ENCODE measurements at places on chromosomes 3 and 15.

DNA sequence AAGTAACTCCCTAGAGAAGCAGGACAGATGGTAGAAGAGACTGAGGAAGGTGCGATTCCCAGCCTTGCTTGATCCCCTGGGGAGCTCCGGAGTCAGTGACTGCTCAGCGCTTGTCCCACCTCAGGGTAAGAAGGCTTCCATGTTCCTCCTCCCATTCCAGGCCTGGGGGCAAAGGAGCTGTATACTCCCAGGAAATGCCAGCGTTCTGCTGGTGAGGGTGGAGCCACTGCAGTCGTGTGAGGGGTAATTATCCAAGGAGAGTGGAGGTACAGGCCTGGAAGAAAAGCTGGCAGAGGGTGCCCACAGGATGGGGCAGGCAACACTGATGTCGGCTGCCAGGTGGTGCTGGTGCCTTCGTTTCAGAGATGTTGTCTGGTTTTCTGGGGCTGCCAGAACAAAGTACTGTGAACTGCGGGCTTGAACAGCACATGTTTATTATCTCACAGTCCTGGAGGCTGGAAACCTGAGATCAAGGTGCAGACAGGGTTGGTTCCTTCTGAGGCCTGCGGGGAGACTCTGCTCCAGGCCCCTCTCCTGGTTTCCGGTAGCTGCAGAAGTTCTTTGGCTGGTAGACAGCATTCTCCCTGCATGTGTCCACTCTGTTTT lies 12.1 kb upstream of the APBA2 start:
- no peak for DNase-seq

DNA sequence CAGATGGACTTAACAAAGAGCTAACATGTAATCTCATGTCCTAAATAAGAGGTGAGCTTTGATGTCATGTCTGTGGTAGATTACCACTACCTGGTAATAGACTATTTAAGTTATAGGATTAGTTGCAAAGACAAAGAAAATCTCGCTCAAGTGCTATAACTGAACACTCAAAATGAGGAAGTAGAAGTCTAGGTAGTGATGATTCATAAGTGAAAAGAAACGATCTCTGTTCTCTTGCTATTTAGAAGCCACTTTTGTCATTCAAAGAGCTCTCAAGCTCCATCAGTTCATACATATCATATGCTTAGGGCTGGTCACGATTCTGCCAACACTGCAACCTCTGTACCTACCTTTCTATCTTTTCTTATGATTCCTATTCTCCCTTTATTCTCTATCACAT lies 110.9 kb downstream of the EDEM1 start:
- no peak for DNase-seq

DNA sequence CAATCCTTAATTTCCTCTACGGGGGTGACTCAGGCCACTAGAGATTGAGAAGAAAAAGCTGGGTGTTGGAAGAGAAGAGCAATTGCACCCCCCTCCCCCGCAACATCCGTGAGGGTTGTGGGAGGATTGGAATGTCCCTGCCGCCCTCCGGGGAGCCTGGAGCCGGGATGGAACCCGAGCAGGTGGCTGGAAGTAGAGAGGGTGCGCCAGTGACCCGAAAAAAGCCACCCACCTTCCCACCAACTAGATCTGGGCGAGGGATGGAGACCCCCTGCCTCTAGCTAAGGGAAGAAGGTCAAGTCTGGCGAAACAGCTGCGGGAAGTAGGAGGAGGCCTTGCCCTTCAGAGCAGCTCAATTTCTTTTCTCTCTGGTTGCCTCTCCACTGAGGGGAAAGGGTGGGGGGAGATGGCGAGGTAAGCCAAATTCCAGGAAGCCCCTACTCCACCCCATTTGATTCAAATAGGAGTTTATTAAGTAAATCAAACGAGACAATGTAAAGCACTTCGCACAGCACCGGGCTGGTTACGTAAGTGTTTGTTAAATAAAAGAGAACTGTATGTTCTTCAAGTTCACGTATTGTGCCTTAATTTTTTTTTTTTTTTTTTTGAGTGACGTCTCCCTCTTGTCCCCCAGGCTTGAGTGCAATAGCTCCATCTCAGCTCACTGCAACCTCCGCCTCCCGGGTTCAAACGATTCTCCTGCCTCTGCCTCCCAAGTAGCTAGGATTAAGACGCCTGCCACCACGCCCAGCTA lies 1.1 kb upstream of the WWTR1 start:
- DNase-seq: no peak

DNA sequence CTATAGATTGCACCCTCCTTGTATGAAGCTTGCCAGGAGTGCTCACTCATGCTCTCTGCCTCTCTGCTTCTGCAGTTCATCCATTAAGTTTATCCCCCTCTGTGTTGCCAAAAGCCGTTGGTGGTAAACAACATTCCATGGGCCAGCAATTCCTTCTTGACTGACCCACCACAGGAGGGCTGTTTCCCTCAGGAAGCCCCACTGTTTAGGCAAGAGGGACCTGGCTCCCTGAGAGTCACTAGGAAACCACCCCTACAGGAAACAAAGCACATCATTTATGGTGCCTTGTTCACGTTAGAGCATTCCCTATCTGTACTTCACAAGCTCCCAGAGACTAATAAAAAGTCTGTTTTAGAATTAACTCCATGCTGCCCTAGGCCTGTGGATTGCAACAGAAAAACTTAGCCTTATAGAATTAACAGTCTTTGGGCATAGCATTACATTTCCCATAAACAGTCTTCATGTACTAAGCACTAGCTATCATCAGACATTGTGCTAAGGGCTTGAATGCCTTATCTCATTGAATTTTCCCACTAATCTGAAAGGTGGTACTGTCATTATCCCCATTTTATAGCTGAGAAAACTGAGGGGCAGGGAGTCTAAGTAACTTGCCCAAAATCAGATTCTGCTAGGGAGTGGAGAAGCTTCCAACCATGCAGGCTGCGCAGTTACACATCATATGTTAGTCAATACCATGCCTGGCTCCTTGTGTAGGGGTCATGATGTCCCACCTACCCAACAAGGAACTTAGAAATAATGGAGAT lies 149.9 kb downstream of the SHQ1 start:
- no peak for DNase-seq

DNA sequence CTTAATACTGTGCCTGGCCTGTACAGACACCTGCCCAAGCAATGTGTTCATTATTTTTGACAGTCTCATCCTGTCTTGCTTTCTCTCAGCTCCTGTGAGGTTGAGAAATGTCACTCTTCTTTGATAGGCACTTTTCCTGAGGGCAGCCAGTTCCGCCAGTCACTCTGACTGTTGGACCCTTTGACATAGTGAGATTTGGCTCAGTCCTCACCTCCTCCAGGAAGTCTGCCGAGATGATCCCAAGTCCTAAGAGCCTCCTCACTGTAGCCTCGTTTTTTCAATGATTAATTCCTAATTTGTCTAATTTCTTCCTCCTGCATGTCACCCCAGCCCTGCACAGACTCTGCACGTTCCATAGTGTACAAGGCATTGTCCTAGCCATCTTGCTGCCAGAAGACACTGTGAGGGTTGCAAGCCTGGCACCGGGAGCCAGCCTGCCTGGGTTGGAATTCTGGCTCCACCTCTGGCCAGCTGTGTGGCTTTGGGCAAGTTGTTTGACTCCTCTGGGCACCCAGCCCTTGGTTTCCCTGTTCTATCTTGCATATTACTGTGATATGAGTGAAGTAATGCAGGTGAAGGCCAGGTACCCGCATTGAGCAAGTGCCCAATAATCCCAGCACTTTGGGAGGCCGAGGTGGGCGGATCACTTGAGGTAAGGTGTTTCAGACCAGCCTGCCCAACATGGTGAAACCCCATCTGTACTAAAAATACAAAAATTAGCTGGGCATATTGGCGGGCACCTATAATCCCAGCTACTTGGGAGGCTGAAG lies 24.3 kb downstream of the RPLP1 start:
- no peak for DNase-seq

GRCh38 chr3:151926956-151927355 lies 53.5 kb downstream of the SUCNR1 start:
- no peak for DNase-seq

- DNase-seq: no peak
Observed at GRCh38 chr3:107845380-107846278, 245.2 kb downstream of the CD47 start.

GRCh38 chr3:194150252-194150934 lies 14.4 kb downstream of the HES1 start:
- no peak for DNase-seq

DNA sequence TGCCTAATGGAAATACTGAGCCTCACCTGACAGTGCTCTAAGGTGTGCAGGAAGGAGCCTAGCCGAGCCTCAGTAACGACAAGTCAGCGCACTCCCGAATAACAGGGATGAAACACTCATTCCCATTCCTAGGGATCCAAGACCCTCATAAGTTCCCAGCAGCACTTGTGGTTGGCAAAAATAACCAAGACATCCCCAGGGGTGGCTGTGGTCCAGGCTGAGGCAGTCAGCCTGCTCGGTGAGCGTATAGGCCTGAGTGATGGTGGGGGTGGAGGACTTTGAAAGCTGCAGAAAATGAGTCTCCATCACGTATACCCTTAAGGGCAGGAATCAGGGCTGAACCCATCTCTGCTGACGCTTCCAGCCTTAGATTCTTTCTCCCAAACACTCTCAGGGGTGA lies 120.1 kb downstream of the SMAD6 start:
- no peak for DNase-seq

- DNase-seq: no peak
Observed at GRCh38 chr3:188775412-188775811, 396.4 kb upstream of the TPRG1 start.

DNA sequence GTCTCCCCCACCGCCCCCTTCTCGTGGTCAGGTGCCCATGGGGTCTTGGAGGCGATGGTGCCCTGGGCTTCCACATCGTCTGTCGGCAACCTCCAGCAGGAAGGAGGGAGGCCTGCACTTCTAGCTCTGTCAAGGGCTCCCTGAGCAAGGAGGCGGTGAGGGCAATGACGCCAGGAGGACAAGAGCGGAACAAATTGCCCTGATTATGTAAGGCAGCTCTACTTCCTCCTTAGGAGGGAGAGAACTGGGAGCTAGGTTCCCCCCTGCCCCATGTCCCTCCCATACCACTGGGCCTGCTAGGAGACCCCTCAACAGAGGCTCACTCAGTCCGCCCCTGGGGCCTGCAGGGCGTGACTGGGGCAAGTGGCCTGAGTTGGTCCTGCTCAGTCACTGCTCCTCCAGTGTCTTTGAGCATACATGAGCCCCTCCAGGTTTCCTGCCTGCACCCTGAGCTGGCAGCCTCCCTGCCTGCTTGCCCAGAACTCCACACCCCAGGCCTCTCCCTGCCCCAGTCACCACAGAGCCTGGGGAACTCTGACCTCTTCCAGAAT lies 56.1 kb downstream of the CACNA2D2 start:
- no peak for DNase-seq

DNA sequence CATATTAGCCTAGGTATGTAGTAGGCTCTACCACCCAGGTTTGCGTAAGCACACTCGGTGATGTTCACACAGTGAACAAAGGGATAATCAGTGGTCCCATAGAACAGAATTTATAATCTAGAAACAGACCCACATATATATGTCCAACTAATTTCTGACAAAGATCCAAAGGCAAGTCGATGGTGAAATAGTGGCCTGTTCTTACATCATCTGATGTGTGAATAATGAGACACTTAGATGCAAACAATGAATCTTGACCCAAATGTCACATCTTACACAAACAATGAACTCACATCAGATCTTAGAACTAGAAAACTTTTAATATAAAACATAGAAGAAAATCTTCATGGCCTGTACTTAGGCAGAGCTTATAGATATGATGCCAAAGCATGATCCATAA lies 17.6 kb upstream of the TM2D3 start:
- no peak for DNase-seq

- no peak for DNase-seq
Observed at GRCh38 chr15:79403501-79403900, 28.6 kb upstream of the MINAR1 start.

- DNase-seq: no peak
Observed at GRCh38 chr3:25354071-25354470, 74.0 kb upstream of the RARB start.

GRCh38 chr3:126986001-126986400 lies 3.1 kb downstream of the PLXNA1 start:
- no peak for DNase-seq

GRCh38 chr15:51077221-51078153 lies 17.2 kb downstream of the TNFAIP8L3 start:
- peak; percentile 39 for DNase-seq

GRCh38 chr3:105813710-105814109 lies 55.1 kb downstream of the CBLB start:
- DNase-seq: no peak

DNA sequence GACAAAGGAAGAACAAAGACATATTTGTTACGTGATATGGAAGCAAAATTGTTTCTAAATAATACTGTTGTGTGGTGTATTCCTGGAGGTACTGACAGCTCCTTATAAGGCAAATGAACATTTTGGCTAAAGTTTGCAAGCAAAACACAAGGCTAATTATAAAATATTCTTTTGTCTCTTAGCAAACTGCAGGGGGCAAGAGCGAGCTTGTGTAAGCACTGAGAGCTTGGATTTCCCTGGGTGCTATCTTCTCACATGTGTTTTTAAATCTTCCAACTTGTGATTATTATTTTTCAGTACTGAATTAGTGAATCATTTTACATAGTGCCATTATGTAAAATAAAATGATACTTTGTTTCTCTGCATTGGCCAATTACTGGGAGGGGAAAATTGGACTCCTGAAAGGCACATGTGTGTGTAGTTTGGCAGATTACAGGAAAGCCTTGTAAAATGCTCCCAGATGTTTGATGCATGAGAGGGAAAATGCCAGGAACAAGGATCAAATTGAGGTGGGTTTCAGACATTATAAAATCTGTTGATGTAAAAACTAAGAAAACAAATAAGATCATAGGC lies 611.5 kb downstream of the AGBL1 start:
- no peak for DNase-seq

DNA sequence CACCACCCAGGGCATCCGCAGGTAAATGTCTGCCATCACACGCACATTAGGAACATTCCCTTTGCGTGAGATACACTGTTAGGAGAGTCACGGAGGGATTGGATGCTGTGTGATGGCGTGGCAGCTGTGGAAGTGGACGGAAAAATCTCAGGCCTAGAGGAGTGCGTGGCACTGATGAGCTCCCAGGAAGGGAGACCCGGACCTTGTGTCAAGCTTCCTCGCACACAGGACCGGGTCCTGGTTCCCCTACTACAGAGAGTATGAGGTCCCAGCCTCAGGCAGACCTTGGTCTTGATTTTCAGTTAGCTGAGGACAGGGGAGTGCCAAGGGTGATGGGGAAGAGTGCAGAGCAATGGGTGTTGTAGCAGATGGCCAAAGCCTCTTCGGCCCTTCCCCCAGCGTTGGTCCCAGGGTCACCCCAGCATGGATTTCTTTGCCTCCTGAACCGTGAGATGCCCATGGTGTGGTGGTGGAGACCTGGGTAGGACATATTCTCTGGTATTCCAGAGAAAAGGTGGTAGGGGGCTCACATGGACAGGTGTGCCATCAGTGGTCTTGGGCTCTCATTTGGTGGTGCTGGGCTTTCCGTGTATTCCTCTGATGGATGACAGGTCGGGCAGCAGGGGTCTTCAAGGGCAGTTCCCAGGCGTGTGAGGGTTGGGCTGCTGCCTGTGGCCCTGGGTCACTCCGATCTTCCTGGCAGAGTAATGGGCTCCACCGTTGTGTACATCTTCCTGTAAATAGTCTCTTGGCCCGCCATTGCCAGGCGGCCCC lies 105.1 kb downstream of the SNRPN start:
- DNase-seq: no peak

Measured in activated naive CD4-positive, alpha-beta T cell treated with Interleukin-2 at 50 U/mL for 16 hours (primary cell).